ENCODE measurements at places on chromosomes 2 and 18.

DNA sequence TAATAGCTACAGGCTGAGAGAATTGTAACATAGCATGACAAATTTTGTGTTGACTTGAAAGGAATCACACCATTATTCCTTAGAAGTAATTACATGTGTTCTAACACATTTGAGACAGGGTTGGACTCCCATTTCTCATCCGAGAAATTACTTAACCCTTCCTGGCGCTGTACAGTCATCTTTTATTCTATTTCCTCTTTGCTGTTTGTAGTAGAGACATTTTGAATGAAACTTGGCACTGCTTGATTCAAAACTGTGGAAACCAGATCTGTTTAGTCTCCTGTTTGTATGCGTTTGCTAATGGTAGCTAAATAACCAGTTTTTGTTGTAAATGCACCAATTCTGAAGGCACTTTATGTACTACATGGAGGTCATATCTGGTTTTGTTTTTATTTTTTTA lies 231.9 kb downstream of the ALPK2 start:
- DNase-seq, result no peak

GRCh38 chr2:10584242-10584753 lies 105.5 kb downstream of the NOL10 start:
- DNase-seq, result no peak

GRCh38 chr2:172624996-172625395 lies 69.1 kb downstream of the PDK1 start:
- no peak for DNase-seq

DNA sequence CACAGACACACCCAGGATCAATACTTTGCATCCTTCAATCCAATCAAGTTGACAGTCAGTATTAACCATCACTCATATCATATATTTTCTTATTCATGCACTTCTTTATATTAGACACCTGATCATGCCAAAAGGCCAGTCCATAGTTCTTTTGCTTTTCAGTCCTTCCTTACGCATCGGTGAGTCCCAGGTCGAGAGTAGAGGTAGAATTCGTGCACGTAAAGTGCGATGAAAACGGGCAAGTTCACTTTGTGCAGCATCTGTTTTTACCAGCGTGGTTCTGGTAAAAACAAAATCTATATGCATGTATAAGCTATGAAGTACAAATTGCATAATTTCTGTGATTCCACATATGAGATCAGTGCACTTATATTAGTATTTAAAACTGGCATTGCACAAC lies 1.2 kb upstream of the COPS8 start:
- no peak for DNase-seq

DNA sequence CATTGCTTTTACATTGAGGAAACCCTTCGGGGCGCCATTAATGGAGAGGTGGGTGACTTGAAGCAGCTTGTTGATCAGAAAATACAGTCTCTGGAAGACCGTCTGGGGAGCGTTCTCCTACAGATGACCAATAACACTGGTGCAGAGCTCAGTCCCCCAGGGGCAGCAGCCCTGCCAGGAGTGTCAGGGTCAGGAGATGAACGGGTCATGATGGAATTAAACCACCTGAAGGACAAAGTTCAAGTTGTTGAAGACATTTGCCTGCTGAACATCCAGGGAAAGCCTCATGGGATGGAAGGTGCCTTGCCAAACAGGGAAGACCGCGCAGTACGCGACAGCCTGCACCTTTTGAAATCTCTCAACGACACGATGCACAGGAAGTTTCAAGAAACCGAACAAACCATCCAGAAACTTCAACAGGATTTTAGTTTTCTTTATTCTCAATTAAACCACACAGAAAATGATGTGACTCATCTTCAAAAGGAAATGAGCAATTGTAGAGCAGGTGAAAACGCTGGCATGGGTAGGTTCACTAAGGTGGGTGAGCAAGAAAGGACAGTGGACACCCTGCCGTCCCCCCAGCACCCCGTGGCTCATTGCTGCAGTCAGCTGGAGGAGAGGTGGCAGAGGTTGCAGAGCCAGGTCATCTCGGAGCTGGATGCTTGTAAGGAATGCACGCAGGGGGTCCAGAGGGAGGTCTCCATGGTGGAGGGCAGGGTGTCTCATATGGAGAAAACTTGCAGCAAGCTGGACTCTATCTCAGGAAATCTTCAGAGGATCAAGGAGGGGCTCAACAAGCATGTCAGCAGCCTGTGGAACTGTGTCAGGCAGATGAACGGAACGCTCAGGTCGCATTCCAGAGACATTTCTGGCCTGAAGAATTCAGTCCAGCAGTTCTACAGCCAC lies 45.0 kb downstream of the EMILIN2 start:
- no peak for DNase-seq

Data from erythroblast (primary cell).